Mucosa of gallbladder (tissue), 1 donor: ENCODE measurements at places on chromosomes 7 and 10.

GRCh38 chr10:126110489-126111180 is 214.3 kb downstream of the FANK1 start:
- no peak for DNase-seq

DNA sequence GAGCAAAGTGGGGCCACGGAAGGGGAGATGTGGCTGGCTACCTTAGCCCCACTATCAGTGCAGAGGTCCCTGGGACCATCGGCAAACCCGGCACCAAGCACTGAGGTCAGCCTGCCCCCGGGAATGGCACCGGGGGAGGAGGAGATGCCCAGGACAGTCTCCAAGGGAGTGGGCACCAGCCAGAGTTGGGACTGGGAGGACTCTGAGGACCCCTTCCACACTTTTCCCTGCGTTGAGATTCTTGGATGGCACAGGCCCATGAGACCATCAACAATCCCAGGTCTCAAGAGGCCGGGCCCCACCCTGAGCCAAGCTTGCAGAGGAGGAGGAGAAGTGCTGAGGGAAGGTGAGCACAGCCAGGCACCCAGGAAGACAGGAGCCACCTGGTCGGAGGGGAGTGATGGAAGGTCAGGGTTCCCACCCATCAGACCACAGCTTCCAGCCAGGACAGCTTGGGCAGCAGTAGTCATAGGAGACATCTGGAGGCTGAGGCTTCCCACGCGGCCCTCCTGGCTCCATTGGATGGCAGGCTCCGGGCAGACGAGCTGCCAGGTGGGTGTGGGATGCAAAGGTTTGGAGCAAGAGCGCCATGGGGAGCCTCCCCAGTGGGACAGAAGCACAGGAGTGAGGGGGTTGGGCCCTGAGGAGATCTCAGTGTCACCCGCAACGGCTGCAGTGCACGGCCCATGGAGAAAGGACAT is 2.6 kb upstream of the OPN4 start:
- DNase-seq, result no peak

DNA sequence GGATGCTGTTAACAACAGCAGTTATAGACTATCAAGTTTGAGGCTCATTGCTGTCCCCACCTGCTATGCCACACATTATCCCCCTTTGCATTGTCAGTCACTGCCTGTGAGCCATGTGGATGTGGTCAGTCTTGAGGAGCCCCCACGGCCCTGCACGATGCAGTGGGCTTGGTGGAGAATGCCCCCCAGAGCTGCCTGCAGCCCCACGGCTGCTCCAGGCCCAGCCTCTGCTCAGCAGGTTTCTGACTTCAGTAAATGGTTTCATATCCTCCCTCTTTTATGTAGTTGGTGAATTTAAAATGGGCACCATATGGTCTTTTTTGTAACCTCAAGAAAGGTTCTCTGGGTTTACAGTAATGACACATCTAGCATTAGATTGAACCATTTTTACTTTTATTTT is 164.1 kb downstream of the EBF3 start:
- no peak for DNase-seq

DNA sequence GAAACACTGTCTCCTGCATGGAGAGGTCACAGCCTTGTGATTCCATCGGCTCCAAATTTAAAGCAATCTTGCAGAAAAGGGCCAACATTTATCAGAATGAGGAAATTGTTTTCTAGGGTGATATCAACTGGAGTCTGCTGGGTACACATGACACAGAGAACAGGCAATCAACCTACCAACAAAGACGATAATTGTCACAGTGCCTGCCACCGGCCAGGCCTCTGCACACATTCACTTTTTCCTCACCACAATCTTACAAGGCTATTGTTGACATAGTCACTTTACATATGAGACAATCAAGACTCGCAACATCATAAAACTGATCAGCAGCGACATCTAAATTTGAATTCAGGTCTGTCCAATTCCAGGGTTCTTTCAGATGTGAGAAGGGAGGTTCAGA is 189.4 kb downstream of the KCNMA1 start:
- no peak for DNase-seq

DNA sequence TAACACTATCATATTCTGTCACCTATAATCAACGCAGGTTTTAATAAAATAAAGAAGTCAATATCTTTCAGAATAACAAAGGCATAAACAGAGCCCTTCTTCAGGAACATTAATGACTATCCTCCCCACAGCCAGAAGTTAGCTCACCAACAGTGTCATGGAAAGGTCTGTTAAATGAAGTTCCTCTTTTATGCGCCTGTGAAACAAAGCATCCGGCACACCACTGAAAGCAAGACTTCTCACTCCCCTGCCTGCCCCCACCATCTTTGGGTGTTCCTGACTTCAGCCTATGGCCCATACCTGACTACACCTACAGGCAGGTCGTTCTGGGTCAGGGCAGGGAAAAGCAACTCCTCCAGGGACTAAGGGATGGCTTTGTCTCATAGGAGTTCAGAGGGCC is 205.4 kb downstream of the FANK1 start:
- DNase-seq, result no peak

DNA sequence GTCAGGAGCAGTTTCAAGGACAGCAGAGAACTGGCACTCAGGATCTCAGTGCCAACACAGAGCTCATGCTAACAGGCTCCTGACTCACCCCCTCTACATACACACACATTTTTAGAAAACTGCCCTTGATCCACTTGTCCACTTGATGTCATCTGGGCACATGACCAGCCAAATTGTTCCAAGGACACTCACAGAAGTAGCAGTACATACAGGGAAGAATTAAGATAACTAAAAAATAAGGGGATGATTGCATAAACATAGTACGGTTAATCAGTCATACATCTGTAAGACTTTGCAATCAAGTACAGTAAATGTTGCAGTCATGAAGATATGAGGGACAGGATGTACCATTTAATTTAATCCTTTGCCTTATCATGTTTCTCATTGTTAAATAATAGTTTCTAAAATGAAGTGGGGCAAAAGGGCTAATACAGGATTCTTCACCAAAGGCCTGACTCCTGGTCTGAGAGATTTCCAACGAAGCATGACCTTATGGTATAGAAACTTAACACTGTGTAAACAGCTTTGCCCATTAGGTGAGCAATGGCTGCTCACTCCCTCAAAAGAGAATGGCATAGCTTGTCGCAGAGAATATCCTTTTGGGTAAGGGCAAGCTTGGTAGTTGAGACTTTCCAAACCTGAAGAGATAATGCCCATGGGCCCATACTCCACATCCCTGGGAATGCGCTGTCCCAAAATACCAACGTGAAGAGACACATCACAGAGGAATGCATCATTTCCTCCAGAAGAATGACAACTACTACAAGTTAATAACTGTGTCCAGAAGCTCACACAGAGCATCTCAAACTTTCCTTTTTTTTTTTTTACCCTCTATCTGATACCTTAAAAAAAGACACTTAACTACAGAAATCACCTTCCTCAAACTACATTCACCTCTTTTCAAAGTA is 94.1 kb downstream of the ARMH3 start:
- no peak for DNase-seq

DNA sequence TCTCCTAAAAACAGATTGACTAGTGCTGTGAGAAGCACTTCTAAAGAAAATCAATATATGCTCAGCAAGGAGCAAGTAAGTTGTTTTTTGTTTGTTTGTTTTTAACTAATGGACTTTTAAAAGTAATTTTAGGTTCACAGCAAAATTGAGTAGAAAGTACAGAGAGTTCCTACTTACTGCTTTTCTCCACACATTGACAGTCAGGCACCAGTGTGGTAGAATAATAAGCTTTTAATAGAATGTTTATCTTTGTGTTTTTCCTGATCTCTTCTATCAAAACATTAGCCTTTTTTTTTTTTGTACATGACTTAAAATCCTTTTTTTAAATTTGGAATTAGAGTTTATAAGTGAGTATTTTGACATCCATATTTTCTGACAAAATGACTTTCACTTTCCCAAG is 28.0 kb downstream of the MINPP1 start:
- no peak for DNase-seq

GRCh38 chr10:48449501-48450232 is 143.2 kb downstream of the MAPK8 start:
- DNase-seq, result no peak

DNA sequence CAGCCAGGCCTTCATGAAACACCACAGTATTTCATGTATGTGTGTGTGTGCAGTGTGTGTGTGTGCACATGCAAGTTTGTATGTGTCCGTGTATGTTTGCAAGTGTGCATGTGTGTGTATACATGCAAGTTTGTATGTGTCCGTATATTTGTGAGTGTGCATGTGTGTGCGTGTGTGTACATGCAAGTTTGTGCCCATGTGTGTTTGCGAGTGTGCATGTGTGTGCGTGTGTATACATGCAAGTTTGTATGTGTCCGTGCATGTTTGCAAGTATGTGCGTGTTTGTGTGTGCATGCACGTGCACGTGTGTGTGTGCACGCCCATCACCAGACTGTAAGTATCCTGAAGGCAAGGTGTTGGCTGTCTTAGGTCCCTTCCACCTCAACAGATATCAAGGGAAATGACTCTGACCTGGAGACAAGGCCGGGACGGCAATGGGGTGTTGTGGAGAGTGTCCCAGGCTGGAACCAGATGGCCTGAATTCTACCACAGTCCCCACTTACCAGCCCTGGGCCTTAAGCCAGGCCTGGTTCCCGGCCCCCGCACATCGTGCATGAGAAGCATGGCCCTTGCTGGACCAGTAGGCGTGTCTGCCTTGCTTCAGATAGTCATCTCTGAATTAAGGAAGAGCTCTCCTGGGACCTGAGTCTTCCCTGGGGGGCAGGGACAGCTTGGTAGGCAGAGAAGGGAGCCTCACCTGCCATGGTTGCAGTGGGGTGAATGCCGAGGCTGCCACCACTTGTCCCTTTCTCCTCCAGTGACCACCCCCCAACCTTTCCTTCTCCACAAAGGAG is 140.0 kb downstream of the GRK5 start:
- DNase-seq, result no peak

GRCh38 chr10:129968853-129969183 is 4.7 kb upstream of the EBF3 start:
- DNase-seq, result peak; percentile 30

DNA sequence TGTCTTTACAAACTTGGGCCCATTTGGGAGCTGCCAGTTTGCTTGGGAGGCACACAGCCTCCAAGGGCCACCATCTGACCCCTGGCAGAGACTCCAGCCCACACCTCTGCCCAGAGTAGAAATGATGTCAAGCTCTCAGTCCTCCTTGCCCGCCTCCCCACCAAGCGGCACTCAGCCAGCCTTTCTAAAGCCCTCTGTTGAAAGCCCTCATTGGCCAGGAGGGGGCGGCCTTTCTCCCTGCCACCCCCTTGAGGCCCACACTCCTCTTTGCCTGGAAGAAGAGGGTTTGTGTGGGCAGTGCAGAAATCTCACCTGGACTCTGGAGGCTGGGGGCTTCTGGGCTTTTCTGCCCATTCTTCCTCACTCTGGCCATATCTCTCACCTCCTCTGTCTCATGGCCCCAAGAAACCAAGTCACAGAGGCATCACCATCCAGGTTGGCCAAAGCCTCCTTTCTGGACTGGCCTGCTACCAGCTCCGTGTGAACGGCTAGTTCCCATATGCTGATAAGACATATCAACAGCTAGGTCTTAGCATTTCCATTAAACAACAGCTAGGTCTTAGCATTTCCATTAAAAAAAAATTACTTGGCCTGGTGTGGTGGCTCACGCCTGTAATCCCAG is 36.1 kb downstream of the UBTD1 start:
- DNase-seq, result no peak

DNA sequence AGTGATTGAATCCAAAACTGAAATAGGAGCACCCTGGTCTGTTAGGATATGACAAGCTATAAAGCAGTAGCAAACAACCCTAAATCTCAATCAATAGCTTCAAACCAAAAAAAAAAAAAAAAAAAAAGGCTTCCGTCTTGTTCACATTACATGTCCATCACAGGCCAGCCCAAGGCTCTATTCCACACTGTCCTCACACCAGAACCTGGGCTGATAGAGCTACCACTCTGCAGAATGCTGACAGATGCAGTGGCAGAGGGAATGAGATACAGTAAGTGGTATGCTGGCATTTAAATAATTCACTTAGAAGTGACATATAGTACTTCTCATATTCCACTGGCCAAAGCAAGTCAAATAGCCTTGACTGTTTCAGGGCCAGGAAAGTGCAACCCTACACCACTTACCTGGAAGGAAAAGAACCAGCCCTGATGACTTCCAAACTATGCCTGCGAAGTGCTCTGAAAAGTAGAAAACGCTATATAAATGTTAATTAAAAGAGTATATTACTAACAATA is 5.8 kb downstream of the CDCA7L start:
- DNase-seq, result no peak

- no peak for DNase-seq
Measured at GRCh38 chr7:48078470-48078869, 10.6 kb upstream of the UPP1 start.

- DNase-seq, result peak; percentile 24
Measured at GRCh38 chr7:117791877-117792780, 81.1 kb downstream of the CTTNBP2 start.
